SJSA1 (cell line): ENCODE measurements at places on chromosomes 2 and 18.

GRCh38 chr2:176407706-176408105 lies 138.5 kb downstream of the MTX2 start:
- H3K27me3 ChIP-seq, result no peaks in the 10 kb centered on the region
- no peak overlapping the region for H3K4me3 ChIP-seq
- no peak overlapping the region for H3K27ac ChIP-seq
- H3K36me3 ChIP-seq, result no peaks in the 10 kb centered on the region

DNA sequence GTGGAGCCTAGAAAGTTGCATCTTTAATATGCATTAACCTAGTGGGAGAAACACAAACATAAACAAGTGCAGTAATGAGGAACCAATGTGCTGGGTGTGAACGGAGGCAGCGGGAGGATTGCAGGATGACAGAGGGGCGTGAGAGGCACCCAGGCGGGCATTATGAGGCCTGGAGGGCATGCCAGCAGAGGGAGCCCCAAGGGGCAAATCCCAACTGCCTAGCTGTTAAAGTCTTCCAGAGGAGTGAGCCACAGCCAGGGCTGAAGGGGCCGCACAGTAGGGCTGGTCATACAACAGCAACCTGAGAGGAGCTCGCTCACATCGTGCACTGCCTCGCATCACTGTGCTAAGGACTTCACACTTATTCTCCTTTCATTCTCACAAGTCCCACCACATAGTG lies 13.3 kb upstream of the PRELID3A start:
- no peak for DNase-seq
- peaks cover 5% of the 10 kb centered on the region; the same call in 1 of the 2 replicates for H3K4me1 ChIP-seq
- no peak overlapping the region for H3K4me3 ChIP-seq
- no peaks in the 10 kb centered on the region for H3K27me3 ChIP-seq
- H3K36me3 ChIP-seq, result no peaks in the 10 kb centered on the region

DNA sequence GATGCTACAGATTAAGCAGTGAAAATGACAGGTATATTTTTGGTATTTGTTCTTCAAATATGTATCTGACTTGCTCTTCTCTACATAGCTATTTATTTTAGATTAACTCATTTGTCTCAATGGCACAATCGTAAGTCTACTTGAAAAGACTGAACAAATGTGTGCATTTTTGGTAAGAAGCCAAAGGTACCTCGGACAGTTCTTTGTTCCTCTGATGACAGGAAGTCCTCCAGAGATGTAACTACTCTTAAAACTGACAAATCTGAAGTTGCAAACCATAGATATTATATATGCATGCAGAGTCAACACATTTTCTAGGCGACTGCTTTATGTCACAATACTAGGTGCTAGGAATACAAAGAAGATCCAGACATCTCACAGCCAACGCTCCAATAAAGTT lies 36.7 kb downstream of the NDUFAF7 start:
- H3K27me3 ChIP-seq, result no peaks in the 10 kb centered on the region
- H3K36me3 ChIP-seq, result peaks cover 81% of the 10 kb centered on the region
- H3K4me1 ChIP-seq, result no peaks in the 10 kb centered on the region
- no peak for DNase-seq

DNA sequence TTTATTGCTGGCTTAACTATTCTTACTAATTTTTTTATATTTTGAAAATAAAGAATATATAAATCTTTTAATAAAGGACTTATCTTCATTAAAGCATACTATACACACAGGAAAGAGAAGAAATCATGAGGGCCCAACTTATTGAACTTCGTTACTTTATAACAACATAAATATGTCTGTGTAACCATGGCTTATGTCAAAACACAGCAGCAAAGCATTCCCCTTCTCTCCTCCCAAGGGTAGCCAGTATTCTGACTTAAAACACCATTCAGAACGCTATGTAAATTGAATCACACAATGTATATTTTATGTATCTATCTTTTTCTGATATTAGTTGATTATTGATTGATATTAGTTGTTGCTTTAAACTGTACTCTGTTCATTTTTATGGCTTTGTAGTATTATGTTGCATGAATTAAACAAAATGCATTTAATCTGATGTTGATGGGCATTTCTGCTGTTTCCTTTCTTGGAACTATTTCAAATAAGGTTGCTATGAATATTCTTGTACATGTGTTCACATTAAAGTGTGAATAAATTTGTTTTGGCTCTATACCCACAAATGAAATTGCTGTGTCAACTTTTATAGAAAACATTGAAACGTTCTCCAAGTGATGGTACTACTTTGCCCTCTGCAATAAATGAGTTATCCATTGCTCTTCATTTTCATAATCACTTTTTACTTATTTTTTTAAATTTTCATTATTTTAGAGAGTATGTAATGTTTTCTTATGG lies 188.7 kb downstream of the RND3 start:
- peaks cover 10% of the 10 kb centered on the region for H3K4me1 ChIP-seq
- H3K27ac ChIP-seq, result no peak overlapping the region
- H3K36me3 ChIP-seq, result no peaks in the 10 kb centered on the region

- H3K4me3 ChIP-seq, result no peak overlapping the region
- no peaks in the 10 kb centered on the region for H3K36me3 ChIP-seq
- H3K4me1 ChIP-seq, result peaks cover 17% of the 10 kb centered on the region
- no peak for DNase-seq
- H3K27ac ChIP-seq, result peak overlapping the region; percentile 90
Observed at GRCh38 chr2:195486987-195487644, 169.9 kb upstream of the SLC39A10 start.

DNA sequence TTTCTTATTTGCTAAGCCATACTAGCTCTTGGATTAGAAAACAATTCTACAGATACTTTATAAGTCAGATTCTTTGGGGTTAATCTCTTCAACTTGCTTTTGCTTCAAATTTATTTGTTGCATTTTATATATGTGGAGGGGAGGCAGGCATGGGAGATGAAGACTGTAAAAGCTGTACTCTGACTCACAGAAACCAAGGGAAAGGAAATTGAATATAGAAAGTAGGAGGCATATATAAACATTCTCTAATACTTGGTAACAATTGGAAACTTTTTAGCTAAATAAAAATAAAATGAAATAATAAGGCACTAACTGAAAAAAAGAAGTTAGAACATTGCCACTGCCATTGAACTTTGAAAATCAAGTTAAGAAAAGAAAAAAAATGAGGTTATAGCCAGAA lies 21.3 kb downstream of the PLA2R1 start:
- H3K36me3 ChIP-seq, result no peaks in the 10 kb centered on the region
- H3K4me3 ChIP-seq, result no peak overlapping the region
- no peak overlapping the region for H3K27ac ChIP-seq
- peaks cover 4% of the 10 kb centered on the region; the same call in 1 of the 2 replicates for H3K4me1 ChIP-seq

GRCh38 chr2:38737925-38738324 lies 13.2 kb downstream of the SRSF7 start:
- H3K4me3 ChIP-seq, result no peak overlapping the region
- no peaks in the 10 kb centered on the region for H3K4me1 ChIP-seq
- no peak for DNase-seq
- H3K36me3 ChIP-seq, result peaks cover 57% of the 10 kb centered on the region
- H3K27me3 ChIP-seq, result no peaks in the 10 kb centered on the region

- no peak for DNase-seq
- no peaks in the 10 kb centered on the region for H3K36me3 ChIP-seq
- no peak overlapping the region for H3K27ac ChIP-seq
- no peak overlapping the region for H3K4me3 ChIP-seq
- H3K27me3 ChIP-seq, result no peaks in the 10 kb centered on the region
Observed at GRCh38 chr2:127572841-127573240, 37.4 kb downstream of the MYO7B start.

- no peak overlapping the region for H3K4me3 ChIP-seq
- H3K27me3 ChIP-seq, result no peaks in the 10 kb centered on the region
- H3K4me1 ChIP-seq, result no peaks in the 10 kb centered on the region
- no peaks in the 10 kb centered on the region for H3K36me3 ChIP-seq
- no peak overlapping the region for H3K27ac ChIP-seq
Observed at GRCh38 chr2:178088774-178089270, 16.2 kb upstream of the PDE11A start.

DNA sequence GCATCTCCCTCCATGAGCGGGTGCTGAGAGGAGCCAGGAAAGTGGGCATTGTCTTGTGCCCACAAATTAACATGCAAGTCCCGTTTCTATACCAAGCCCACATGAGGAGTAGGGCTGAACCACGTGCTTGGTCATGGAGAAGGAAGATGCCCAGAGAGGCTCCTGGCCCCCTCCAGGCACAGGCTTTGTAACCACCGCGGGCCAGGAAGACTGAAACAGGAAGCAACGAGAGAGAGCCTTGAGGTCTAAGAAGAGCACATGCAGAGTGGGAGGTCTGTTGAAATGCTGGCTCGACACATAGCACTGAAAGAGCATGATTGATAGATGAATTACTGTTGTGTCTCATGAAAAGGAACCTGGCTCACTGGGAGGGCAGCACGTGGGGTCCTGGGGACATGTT lies 36.3 kb downstream of the VWA3B start:
- no peak for DNase-seq
- no peaks in the 10 kb centered on the region for H3K27me3 ChIP-seq
- H3K4me1 ChIP-seq, result no peaks in the 10 kb centered on the region

DNA sequence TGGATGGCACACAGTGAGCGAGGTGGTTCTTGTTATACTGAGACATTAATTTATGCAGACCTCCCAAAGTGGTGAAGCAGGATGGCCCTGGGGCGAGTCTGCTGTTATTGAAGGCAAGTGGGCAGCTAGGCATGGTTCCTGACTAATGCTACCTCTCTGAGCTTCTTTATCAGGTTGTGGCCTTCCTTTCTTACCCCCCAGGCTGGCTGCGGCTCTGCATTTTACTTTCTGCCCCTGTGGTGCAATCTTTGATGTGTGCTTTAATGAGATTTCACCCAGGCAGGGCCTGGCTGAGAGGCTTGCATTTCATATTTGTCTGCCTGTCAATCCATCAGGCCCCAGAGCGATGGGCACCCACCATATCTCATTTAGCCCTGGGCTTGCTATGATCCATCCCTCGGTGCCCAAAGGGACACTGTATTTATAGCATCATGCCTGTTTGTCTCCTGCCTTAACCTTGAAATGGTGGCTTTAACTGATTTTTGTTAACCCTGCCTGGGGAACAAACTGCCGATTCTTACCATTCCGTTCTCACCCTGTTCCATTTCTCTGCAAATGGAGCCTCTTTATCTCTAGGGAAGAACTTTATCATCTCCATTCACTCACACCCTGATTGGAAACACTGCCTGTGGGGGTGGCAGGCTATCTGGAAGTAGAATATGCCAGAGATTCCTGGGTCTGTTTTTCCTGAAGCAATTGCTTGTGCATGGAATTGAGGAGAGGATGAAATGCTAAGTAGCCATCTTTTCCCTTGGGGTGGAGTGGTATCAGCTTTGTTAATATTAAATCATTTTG lies 316.2 kb upstream of the THSD7B start:
- H3K4me3 ChIP-seq, result no peak overlapping the region
- no peak overlapping the region for H3K27ac ChIP-seq
- no peaks in the 10 kb centered on the region for H3K36me3 ChIP-seq
- no peaks in the 10 kb centered on the region for H3K27me3 ChIP-seq
- H3K4me1 ChIP-seq, result no peaks in the 10 kb centered on the region

DNA sequence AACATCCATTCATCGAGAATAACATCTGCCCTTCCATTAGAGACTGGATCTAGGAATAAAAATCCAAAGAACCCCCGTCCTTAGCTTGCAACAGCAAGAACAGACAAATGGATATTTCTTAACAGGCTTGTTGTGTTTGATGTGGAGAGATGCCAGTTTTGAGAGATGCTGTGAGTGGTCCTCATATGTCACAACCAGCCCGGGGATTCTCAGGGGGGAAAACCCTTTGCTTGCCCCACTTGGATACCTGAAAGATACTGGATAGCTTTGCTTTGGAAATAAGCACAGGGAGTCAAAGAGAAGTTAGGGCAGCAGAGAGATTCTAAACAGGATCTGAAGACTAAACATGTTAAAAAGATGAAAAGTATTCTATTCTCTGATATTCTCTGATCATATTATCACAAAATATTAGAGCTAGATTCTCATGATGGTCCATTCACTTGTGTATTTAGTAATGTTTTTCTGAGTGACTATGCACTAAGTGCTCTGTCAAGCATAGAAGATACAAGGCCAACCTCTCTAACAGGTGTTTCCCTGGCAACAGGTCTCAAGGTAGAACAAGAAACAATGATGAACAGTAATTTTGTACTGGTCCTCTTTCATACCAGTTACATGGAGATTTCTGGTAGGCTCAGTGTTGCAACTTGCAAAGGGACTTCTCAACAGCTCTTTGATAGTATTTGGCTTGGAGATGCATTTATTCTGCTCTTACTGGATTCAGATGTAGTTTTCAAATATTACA lies 348.2 kb downstream of the MYCN start:
- no peaks in the 10 kb centered on the region for H3K27me3 ChIP-seq
- no peaks in the 10 kb centered on the region for H3K36me3 ChIP-seq
- H3K4me3 ChIP-seq, result no peak overlapping the region
- H3K4me1 ChIP-seq, result no peaks in the 10 kb centered on the region
- no peak for DNase-seq

- no peak overlapping the region for H3K4me3 ChIP-seq
- no peaks in the 10 kb centered on the region for H3K4me1 ChIP-seq
- no peaks in the 10 kb centered on the region for H3K36me3 ChIP-seq
- no peak overlapping the region for H3K27ac ChIP-seq
- H3K27me3 ChIP-seq, result no peaks in the 10 kb centered on the region
- no peak for DNase-seq
Observed at GRCh38 chr18:57014772-57015413, 132.0 kb upstream of the BOD1L2 start.

DNA sequence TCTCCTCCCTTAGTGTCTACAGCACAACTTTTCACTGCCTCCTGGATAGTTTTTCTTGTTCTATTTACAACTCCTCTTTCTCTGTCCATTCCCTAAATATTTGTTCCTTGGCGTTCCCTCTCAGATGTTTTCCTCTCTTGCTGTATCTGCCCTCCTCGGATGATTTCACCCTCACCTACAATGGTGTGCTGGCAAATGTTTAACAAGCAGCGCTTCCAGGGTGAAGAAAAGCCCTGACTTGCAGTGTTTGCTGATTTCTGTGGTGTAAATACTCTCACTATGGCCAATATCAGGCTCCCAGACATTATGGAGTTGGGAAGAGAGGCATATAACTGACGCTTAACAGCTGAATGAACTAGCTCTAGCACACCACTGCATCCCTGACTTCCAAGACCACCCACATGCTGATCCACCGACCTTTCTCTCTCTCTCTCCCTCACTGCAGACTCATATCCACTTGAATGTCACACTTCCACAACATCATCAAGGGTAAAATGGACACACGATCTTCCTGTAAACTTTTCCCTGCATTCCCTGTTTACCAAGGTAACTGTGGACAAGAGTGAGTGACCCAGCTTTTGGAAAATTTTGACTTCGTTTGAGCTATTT lies 31.5 kb upstream of the SPTBN1 start:
- H3K36me3 ChIP-seq, result no peaks in the 10 kb centered on the region
- no peaks in the 10 kb centered on the region for H3K27me3 ChIP-seq
- H3K4me1 ChIP-seq, result no peaks in the 10 kb centered on the region
- DNase-seq, result no peak
- H3K27ac ChIP-seq, result no peak overlapping the region

GRCh38 chr18:23194997-23195957 lies 60.0 kb downstream of the CABLES1 start:
- no peak overlapping the region for H3K4me3 ChIP-seq
- no peak for DNase-seq
- no peak overlapping the region for H3K27ac ChIP-seq
- H3K36me3 ChIP-seq, result peaks cover 2% of the 10 kb centered on the region; the same call in 1 of the 2 replicates
- H3K4me1 ChIP-seq, result peaks cover 32% of the 10 kb centered on the region
- H3K27me3 ChIP-seq, result no peaks in the 10 kb centered on the region

- no peak overlapping the region for H3K4me3 ChIP-seq
- no peaks in the 10 kb centered on the region for H3K4me1 ChIP-seq
- H3K27me3 ChIP-seq, result no peaks in the 10 kb centered on the region
- H3K36me3 ChIP-seq, result no peaks in the 10 kb centered on the region
- H3K27ac ChIP-seq, result no peak overlapping the region
Observed at GRCh38 chr2:58072102-58072501, 25.5 kb downstream of the VRK2 start.
